ENCODE measurements at places on chromosomes 4 and X.

GRCh38 chr4:11632025-11632424 is 203.3 kb upstream of the HS3ST1 start:
- no peak for DNase-seq

DNA sequence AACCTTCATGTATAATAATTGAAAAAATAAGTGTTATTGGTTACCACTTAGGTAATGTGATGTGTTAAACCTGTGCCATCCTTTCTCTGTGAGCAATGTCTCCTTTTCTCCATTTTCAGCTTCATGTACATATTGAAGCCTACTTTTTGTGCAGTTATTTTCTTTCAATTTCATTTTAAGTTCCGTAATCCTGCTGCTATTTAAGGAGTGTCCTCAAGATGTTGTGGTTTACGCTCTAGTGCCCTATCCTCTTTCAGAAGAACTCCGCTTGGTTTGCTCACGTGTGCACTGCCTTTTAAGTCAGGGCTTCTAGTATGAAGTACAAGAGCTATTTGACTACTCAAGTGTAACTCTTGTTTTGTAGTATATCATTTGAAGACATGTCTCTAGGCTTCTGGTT is 2253.2 kb upstream of the TENM3 start:
- no peak for DNase-seq

DNA sequence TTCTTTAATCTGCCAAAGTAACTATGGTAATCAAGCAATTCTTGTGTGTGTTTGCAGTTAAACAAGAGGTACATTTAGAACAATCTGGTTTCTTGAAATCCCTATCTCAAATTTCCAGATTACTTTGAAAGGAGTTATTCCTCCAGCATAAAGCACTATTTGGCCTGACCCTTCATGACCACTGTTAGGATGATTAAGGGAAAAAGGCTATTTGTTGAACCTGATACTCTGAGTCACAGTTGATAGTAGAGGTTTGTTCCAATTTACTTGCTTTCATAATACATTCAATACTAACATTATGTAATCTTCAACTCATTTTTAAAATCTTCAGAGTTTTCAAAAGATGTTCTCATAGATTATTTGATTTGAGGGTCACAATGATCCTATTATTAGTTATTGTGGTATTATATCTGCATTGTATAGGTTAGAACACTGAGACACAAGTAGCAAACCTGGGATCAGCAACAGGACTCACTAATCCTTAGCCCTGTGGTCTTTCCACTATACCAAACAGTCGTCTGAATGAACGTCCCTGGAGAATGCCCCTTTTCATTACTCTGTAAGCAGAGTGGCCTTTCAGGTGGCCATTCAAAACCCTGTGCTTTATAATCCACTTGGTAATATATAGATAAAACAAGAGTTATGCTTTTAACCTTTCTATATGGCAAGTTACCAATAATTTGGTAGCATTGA is 8.1 kb upstream of the NDST4 start:
- no peak for DNase-seq

DNA sequence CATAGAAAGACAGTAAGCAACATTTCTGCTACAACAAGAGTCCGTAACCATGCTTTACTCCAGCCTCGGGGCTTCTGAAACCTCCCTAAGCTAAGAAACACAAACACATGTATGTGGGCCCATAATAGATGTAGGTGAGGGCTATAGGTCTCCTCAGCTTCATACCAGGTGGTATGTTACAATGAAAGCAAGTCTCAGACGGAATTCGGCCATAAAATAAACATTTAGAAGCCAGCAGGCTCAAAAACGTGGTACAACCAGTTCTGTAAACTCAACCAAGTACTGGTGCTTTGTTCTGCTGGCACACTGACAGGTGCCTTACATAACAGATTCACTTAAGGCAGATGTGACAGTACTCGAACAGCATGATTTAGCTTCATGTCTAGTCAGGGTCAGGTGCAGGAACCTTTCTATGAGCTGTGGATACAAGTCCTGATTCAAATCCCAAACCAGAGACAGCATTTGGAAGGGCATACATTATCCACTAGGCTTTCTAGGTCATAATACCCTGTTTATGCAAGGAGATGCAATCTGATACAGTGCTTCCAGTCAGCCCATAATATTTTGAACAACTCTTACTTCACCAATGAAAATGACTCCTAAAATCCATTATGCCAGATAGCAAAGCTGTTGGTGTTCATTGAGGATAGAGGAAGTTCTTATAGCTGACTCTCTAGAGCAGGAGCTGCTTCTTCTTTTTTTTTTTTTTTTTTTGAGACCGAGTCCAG is 113.8 kb upstream of the ENPP6 start:
- DNase-seq = peak; percentile 88

GRCh38 chr4:188811121-188811520 is 671.9 kb downstream of the TRIML1 start:
- no peak for DNase-seq

- no peak for DNase-seq
These were observed 531.9 kb downstream of the PCDH18 start for GRCh38 chr4:137000432-137000831.

DNA sequence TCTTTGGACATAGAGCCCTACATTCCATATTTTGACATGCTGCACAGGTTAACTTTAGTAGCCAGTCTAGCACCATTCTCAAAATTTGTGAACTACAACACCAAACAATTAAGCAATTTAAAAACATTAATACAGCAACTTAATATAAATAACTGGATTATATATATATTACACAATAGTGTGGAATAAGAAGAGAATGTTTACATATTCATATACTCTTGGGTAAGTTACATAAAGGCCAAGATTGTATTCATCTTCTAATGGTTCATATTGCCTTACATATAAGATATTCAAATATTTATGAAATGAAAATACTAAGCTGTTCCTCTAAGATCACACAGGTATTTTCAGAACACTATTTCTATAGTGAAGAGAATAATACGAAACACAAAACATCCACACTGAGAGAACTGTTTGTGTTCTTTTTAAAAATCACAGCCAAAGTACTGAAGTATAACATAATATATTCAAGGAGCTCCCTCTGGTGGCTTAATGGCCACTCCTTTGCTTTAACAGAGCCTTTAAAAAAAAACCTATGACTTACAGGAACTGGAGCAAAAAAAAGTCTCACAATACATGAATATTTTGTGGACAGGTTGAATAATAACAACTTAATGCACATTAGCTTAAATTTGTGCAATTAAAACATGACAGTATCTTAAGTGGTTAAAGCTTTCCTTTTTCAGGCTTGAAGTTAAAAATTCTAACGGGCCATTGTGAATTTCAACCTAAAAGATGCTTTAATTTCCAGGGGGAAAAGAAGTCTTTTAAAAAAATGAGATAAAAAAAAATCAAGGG is 46.2 kb downstream of the NEK1 start:
- peak; percentile 14 for DNase-seq

DNA sequence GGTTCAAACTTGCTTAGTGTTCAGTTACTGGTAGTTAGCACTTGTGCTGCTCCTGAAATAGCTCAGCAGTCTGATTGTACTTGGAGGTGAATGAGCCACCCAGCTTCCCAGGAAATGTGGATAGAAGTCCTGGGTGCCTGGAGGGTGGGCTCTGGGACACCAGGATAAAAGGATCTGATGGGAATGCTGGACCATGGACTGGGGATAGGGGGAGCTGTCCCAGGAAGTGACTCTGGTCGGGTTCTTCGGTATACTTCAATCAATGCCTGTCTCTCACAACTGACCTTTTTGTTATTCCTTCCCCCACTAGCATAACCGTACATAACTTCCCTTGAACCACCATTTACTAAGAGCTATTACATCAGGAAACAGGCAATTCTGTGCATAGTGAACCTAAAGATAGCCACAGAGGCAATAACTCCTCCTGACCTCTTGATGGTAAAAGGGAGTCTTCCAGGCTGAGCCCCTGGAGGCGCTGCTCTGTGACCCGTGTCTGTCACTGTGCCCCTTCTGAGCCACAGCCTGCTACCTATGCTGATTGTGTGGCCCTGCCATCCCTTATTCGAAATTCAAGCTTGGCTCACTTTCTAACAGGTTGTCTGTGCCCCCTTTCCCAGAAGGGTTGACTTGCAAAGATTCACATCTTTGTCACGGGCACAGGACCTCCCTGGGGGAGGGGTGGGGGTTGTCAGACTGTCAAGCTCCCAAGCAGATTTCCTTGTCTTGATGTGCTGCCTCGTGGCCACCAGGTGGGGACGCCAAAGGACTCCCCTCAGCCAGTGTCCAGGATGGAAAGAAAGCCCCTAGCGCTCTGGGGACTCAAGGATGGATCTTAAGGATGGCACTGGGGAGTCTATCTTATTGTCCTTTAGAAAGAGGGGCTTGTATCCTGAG is 24.5 kb upstream of the WDR1 start:
- DNase-seq = no peak

GRCh38 chr4:180394730-180395129 is 1848.5 kb upstream of the TENM3 start:
- no peak for DNase-seq

- DNase-seq = no peak
These were observed 171.9 kb upstream of the RBPJ start for GRCh38 chr4:26148927-26149326.

GRCh38 chrX:154540897-154541535 is 5.6 kb downstream of the G6PD start:
- no peak for DNase-seq
